Kidney epithelial cell (primary cell): ENCODE measurements at places on chromosomes 1 and 21.

GRCh38 chr1:228902781-228903433, 167.6 kb downstream of the RHOU start:
- DNase-seq, result peak; percentile 91

DNA sequence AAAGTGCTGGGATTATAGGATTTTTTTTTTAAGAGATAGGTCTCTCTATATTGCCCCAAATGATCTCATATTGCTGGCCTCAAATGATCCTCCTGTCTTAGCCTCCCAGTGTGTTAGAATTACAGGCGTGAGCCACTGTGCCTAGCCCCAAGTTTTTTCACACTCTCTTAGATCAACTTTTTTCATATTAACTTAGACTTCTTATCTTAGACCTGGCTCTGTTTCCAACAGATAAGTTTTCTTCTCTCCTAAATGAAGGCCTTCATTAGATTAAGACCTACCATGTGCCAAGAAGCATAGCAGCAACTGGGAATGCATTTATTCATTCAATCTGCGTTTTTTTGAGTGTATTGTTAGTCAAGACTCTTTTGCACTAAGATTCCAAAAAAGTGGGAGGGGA, 20.2 kb upstream of the HTR1D start:
- no peak for DNase-seq

DNA sequence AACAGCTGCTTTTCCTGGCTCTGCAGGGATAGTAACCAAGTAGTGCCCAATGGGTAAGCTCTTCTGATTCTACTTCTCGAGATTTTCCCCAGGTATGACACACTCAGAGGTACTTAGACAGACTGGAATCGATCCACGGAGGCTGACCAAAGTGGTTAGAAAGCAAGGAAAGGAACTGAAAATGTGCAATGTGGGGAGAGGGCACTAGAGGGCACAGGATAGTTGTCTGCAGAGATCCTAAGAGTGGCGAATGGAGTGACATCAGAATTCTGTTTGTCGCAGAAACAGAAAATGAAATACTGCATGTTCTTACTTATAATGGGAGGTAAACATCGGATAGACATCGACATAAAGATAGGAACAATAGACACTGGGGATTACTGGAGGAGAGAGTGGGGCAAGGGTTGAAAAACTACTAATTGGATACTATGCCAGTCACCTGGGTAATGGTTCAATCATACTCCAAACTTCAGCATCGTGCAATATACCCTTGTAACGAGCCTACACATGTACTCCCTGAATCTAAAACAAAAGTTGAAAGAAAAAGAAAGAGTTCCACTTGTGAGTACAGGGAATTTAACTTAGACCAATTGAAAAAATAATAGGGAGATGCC, 23.3 kb downstream of the CYP2J2 start:
- no peak for DNase-seq

DNA sequence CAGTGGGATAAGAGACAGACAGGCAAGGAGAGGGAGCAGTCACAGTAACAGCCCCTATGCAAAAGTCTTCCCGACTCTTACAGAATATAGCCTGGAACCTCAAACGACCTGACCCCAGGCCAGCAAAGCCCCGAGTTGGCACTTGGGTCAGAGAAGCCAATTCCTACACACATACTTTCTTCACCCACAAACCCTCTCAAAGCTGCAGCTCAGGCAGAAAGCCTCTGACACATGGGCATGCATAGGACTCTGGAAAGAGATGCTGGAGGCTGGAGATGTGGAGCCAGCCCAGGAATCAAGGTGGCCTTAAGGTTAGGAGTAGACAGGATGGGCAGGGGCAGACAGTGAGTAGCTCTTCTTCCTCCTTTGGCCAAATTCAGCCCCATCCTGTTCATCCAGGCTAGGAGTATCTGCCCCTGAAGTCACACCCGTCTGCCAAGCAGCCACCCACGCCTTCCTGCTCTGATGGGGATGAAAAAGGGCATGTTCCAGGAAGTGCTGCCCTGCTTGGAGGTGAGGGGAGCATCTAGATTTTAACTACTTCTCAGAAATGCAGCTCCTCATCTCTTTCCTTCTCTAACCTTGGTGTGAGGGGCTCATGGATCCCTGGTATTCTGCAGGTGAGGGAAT, 7.8 kb downstream of the SLC41A1 start:
- DNase-seq, result no peak

DNA sequence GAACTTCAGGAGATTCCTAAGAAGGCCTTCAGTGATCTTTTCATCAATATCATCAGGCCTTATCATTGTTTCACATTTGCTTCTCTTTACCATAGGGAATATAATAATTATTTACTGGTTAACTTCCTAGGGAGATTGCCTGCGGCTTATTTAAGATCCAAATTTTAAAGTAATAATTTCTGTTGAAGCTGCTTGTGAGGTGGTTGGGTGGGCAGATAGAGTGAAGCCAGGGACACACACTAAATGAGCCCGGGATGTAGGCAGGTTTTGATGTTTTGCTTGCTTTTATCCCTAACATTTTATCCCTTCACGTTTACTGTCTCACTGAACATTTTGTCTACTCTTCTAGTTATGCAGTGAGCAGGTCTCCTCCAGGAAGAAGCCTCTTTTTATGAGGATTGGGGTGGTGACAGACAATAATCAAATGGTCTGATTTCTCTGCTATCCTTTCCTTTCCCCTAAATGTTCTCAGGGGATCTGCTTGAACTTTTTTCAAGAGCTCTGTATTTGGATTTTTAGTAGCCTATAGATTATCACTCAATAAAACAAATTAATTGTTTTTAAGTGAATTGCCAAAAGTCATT, 164.7 kb downstream of the RUNX1 start:
- DNase-seq, result no peak

DNA sequence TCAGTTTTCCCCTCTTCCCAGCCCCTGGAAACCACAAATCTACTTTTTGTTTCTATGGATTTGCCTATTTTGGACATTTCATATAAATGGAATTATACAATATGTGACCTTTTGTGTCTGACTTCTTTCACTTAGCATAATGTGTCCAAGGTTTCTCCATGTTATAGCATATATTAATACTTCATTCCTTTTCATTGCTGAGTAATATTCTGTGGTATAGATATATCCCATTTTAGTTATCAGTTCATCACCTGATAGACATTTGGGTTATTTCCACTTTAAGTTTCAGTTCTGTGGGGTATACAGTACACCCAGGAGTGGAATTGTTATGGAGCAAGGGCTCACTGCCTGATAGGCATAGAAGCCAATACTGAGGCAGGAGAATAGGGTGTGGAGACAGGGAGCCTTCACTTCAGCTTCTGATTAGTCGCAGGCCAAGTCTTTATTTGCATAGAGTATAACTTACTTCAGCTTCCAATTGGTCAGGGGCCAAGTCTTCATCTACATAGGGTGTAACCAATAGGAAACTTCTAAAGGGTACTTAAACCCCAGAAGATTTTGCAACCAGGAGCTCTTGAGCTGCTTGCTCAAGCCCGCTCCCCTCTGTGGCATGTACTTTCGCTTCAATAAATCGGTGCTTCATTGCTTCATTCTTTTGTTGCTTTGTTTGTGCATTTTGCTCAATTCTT, 8.3 kb upstream of the NVL start:
- no peak for DNase-seq

GRCh38 chr1:27001570-27002360, 8.3 kb downstream of the TRNP1 start:
- DNase-seq, result no peak

GRCh38 chr1:152078831-152079441, 9.9 kb downstream of the TCHHL1 start:
- no peak for DNase-seq

GRCh38 chr1:240792915-240793529, 181.1 kb upstream of the GREM2 start:
- DNase-seq, result no peak

GRCh38 chr1:54008876-54009275, 9.1 kb downstream of the LDLRAD1 start:
- no peak for DNase-seq

DNA sequence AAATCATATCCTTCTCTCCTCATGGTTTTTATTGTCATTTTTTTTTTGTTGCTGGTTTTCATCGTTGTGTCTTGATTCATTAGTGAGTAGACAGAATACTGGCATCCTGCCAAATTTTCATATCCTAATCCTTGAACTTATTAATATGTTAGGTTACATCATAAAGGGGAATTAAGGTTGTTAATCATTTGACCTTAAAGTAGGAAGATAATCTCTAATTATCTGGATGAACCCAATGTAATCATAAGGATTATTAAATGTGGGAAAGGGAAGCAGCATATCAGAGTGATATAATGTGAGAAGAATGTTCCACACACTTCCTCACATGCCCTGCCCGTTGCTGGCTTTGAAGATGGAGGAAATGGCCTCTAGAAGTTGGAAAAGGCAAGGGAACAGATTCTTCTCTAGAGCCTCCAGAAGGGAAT, 299.7 kb downstream of the HMCN1 start:
- DNase-seq, result no peak

DNA sequence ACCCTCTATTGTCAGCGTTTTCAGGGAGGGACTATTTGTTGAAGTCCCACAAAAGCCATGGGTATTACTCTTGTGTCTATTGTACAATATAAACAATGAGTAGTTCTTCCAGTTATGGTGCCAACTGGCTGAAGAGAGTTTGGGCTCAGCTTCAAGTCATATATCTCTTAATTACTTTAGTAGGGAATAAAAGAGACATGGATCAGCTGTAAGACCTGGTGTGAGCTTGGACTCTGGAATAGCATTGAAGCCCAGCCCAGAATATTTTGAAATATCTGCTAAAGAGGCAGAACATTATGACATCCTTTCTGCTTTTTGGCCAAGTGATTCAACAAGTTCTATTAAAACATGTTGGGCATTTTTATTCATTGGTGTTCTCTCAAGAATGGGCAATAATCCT, 224.9 kb downstream of the BACH1 start:
- DNase-seq, result no peak
